ENCODE measurements at places on chromosomes 12 and 14.

DNA sequence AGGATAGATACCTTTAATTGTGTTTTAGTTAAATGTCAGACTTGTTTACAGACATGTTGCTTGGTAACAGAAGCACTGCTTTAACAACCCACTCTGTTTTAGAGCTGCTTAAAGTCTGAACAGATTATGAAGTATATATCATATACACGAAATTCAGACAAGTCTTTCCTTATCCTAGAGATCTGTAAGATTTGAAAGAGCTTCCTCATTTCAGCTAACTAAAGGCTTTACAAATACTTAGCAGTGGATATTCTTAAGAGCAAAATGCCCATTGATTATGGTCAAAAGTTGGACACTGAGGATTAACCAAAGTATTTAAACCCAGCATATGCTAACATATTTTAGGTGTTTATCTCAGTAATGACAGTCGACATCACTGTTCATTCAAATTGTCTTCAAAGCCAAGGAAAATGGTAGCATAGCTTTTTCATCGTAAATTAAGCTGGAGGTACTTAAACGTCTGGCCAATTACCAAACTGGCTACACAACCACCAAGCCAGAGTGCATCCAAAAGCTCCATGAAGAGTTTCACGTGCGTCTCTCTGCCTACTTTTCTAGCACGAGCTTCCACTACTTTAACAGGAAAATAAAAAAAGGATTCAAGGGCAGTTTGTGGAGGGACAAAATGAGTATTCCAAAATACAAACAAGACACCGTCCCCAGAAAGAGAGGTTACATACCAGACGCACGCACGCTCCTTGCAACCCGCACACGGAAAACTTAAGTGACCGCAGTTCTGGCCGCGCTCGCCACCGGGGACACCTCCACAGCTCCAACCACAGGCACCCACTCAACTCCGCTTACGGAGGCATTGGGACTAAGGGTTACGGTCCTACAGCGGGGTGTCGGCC is 565 bp downstream of the CEP83 start:
- DNase-seq: no peak

DNA sequence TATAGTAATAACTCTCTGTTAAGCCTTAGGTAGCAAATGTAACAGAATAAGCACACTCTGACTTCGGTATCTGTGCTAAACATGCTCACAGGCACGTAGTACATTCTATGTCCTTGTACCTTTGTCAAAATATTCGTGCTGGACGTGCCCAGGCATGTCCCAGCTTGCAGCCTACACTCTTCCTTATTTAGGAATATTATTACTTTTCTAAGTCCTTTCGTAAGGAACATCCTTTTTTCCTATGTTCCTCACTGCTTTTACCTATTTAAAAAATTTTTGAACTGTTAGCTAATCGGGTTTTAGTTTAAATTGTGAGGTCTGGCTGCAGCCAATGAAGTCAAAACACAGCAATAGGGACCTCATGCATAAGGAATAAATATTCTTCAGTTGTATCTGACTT is 24.1 kb upstream of the UBC start:
- DNase-seq: no peak

DNA sequence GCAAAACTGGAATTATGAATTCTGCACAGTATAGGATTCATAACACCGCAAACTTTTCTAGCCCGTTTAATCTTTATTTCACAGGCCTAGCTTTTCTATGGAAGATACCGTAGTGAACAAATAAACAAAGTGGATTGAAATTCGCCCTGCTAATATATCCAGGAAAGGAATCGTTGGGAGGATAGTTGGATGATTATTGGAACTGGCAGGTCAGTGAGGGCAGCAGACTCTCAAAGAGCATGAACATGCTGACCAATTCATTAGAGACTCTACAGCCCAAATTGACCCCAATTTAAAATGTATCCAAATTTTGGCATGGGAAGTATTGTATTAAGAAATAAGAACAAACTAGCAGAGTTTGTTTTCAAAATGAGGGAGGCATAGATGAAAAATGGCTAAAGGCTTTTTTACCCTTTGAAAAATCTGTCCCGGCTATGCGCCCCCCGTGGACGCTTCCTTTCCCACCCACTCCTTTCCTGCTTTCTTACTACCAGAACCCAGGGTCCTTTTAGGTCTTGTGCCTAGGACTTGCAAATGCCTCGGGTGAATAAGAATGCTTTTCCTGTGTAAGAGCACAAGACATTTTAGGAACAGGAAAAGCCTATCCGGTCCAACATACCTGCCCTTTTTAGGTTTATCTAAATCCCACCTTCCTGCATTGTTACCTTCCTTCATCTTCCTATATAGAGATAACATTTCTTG is 84.6 kb upstream of the PTPRB start:
- DNase-seq: no peak

DNA sequence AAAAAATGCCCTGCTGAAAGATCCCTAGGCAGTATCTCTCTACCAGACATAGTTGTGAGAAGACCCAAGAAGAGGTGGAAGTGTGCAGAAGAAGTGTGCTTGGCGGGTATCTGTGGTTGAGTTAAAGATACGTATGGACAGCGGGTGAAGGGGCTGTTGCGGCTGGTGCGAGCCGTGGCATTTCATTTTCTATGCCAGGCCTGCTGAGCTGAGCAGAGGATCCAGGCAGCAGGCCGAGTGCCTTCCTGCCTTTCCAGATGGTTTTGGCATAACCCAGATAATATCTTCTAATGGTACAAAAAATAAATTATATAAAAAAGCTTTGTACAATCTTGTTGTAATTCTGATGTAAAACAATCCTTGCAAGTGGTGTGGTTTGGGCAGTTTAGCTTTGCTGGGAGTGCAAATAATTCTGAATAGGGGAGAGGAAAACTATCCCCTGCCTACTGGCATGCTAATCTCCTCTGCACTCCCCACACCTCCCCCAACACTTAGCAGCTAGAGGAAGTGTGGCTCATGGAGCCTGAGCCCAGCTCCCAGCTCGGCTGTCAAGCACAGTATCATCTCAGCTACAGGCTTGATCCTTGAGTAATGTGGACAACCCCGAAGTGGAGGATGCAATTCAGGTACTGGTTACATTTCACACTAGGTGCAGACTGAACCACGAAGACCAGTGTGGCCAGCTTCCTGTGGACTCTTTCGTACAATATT is 168.9 kb downstream of the VRK1 start:
- DNase-seq: no peak

DNA sequence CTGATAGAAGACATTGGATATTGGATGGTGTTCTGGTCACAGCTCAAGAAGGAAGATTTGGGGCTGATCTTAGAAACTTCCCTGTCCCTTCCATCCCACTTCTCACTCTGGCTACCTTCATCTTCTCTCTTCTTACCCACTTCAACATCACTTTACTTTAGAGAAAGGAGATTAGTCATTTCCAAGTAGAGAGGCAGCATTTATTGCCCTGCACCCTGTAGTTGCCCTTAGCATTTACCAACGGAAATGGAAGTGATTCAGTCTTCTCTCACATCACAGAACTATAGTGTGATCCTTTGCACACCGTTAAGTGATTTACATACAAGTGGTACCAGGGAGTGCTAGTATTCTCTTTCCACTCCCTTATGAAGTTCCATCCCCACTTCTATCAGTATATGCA is 52.4 kb downstream of the PHLDA1 start:
- DNase-seq: no peak

DNA sequence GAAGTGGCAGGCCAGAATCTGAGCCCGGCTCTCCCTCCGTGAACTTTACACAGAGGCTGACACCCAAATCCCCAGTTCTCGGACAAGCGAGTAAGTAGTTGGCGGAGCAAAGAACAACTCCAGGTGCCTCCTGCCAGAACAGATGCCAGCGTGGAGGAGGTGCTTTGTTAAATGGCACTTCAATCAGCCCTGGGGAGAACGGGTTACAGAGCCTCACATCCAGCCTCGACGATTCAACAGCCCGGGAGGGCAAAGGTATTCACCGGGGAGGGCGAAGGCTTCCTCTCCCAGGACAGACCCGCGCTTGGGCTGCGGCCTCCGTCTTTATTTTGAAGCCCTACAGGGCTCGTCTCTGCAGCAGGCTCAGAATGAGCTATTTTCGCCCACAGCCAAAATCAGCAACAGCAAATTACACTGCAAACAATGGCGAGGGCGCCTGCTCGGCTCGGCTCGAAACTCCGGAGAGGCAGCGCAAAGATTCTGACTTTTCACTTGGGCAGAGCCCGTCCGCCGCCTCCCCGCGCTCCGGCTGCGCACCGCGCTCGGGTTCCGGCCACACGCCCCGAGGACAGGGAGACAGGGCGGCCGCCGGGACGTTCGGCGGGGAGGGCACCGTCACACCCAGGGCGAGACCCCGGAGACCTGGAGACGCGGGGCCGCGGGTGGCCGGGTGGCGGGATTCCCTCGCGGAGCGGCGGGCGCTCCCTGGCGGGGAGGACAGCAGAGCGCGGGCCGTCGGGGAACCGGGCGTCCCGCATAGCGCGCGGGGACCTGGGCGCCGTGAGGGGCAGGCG is 811 bp downstream of the TMCC3 start:
- DNase-seq: no peak

GRCh38 chr12:31970199-31970598 is 11.0 kb downstream of the RESF1 start:
- no peak for DNase-seq

DNA sequence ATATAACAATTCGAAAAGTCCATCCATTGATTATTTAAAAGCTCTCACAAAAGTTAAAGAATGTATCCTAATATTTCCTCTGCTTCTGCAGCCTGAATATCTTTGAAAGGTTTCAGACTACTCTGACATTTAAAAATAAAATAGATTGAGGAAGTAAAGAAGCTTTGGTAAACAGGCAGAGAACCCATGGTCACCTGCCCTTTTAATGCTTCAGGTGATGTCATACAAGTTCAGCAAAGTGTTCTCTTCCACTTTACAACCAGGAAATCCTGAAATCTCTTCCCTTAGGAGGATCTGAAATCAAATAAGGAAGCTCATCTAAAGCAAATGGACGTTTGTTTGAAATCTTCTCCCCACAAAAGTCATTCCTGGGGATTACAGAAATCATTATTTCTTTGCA is 322.4 kb downstream of the PDZRN4 start:
- DNase-seq: no peak

GRCh38 chr14:36346052-36346451 is 25.6 kb upstream of the MBIP start:
- no peak for DNase-seq

DNA sequence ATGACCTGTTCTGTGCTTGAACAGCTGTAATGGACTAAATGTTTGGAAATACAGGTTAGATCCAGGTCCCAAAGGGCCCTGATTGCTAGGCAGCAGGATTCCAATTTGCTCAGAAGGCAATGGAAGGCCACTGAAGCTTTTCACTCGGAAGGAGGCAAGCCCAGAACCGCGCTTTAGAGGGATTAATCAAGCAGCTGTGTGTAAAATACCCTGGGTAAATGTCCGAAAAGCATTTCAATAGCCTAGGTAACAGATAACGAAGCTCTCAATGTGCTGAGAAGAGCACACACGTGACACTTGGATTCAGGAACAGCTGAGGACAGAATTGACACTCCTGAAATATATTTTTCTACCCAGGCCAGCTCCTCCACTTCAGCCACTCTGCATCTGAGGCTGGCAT is 436.1 kb downstream of the TMEM132D start:
- DNase-seq: no peak

GRCh38 chr14:64709126-64709525 is 4.9 kb downstream of the PLEKHG3 start:
- no peak for DNase-seq

Measured in stimulated activated CD4-positive, alpha-beta T cell treated with anti-CD3 and anti-CD28 coated beads, Interleukin-12 subunit alpha, Interleukin-12 subunit beta, amount 100 ng/mL, for 48 hours (primary cell).